ENCODE measurements at places on chromosomes 7 and 10.

DNA sequence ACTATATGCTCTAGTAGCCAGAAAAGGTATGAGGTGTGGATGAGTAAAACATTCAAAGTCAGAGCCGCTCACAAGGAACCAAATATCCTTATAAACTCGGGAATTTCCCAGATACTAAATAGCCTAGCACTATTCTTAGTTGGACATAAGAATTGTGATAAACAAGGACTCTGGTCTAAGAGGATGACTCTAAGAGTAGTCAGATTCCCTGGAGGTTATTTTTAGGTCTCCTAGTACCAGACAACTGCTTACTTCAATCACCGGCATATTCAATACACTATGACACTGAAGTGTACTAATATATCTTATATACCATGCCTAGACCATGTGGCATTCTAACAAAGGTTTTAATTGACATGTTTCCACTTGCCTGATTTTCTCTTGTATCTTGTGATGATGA lies 56.5 kb downstream of the LMBR1 start:
- no peak for DNase-seq

DNA sequence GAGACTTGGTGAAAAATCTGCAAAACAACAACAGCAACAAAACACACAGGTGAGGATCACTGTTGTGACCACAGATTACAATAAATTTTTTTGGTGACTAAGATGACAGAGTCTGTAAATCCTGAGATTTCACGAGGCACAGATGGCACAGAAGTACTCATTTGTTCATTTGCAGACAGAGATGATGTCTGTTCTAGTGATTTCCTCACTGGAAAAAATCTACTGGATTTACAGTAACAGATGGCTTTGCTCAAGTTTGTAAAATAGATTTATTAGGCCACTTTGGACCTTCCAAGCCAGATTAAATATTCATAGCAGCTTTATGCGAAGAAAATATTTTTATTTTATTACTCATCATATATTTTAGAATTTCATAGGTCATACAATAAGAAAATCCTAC lies 113.5 kb upstream of the IL6 start:
- DNase-seq, result no peak

DNA sequence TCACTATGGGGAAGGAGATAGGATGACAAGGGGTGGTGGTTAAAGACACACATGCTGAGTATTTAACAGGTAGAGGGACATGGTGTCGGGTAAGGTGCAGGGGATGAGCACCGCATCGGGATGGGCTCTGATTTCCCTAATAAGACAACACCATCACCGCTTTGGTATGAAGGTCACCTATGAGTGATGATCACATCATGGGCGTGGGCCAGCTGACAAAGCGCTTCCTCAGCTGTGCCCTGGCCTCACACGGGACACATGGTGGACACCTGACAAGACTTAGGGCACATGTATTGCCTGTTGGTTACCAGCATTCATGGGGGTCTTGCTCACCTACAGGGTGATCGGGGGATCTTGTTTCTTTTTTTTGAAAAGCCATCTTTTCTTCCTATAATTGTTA lies 12.8 kb downstream of the C7orf57 start:
- DNase-seq, result no peak

GRCh38 chr7:52925332-52925731 lies 110.1 kb upstream of the POM121L12 start:
- no peak for DNase-seq

DNA sequence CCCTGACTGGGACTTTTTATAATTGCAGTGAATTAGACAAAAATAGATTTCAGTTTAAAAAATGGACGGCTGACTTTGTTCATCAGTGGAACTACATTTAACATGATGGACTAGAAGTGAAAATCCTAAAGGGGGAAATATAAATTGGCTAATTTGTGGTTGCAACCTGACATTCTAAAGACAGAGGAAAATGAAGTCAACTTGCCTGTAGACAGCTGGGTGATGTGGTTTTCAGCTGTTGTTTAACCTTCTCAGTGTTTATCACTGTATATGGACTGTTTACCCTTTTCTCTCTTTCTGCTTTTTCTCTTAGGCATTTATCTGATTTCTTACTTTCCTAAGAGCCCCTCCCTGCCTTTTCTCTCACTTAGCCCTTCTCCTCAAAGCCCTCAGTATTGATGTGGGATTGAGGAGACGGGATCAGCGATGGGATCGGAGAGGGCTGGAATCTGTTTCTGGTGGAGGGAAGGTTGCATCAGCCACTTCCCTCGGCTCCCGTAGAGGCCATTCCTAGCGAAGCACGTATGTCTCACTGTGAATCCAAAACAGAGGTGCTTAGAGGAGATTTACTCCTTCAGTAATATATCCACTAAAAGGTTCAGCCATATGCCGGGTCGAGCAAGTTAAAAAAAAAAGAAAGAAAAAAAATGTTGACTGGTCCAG lies 109.0 kb upstream of the KLF6 start:
- no peak for DNase-seq

DNA sequence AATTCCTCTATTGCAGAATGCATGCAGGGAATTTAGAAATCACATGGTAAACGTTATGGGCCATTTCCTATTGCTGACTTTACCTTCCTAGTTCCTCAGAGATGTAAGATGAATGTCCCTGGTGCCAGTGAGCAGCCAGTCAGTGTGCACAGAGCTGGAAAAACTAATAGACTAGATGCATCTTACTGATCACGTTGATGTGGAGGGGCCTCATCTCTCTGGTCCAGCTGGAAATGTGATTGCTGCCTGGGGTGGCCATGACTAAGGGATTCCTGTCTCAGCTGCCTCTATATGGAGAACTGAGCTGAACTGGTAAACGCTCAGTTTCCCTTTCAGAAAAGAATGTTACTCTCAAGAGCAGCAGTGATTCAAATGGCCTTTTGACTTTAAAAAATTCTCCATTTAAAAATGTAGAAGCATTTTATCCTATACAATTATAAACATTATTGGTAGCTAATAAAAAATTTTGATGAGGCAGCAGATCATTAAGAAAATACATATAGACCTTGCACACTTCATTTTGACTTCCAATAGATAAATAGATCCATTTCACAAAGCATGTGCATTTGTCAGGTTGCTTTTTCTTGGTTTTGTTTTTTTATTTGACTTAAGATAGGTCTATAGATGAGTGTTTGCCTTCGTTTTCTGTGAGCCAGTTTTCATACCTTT lies 80.5 kb upstream of the INSYN2A start:
- DNase-seq, result no peak

DNA sequence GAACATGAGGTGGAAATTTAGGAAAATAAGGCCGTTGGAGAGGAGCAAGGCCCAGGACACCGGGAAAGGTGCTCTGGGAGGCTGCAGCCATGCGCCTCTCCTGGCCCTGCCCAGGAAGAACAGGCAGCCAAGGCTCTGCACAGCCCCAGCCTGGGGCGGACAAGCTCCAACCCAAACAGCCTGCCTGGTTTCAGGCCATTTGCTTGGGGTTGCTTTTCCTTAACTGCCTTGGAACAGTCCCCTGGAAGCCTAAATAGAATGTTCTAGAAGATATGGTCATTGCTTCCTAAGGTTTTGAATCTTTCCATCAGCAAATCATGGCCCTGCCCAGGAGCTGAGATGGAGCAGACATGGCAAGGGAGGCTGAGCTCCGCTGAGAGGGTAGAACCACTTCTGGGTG lies 11.0 kb downstream of the VSTM4 start:
- DNase-seq, result no peak

GRCh38 chr7:33399528-33400213 lies 270.3 kb downstream of the BBS9 start:
- DNase-seq, result no peak

DNA sequence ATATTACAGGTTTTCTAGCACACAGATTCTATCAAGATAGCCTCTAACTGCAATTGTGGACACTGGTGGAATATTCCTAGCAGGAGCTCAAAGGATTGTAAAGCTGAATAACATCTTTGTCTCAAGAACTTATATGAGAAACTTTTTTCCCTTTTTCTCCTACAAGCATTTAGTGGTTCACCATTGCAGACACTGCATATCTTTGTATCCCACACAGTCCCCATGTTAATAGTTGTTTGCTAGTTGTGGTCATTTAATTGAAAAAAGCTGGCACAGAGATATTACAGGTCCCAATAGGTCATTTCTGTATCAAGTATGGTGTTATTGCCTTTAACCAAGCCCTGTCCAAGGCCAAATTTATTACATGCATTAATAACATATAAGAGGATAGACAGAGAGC lies 226.2 kb upstream of the TCF7L2 start:
- no peak for DNase-seq
